ENCODE measurements at places on chromosomes 2 and 18.

DNA sequence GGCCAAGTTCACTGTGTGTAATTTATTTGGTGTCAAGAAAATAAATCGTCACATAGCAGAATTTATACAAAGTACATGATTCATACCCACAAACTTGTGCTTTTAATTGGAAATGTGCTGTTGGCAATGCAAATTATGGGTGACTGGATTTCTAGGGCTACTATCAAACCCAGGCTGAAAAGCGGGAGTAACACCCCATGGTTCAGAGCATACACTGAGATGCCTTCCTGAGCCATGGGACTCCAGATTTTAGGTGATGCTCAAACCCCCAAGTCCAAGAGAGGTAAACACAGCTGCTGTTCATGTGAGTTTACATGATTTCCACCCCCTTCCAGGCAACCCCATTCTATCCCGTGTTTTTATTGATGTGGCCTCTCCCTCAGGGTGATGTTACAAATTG, 565.9 kb upstream of the ID2 start:
- DNase-seq: no peak

GRCh38 chr2:159096901-159097300, 128.5 kb downstream of the TANC1 start:
- no peak for DNase-seq

- no peak for DNase-seq
These were observed 168.7 kb upstream of the NCK2 start for GRCh38 chr2:105576050-105576439.

GRCh38 chr2:49490710-49491109, 336.4 kb upstream of the FSHR start:
- DNase-seq: peak; percentile 0

DNA sequence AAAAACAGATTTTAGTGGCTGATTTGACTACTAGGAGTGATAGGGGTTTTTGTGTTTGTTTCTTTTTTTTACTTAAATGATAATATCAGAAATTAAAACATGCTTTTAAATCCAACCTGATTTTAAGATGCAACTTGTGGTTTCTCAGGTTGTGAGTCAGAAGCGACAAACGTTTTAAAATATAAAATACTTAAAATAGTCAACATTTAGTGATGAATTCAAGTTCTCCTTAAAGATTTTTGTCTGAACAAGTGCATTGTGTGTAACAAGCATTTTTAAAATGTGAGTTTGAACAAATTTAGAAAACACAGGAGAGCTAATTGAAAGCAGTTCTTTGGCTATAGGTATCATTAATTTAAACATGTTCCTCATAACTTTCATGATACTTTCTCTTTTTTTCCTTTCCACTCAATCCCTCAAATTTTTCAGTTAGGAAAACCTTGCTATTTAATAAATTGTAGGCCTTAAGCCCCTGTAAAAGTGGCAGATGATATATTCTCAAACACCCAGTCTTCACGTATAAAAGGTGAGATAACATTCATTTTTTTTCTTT, 3.6 kb downstream of the TBR1 start:
- DNase-seq: no peak

- no peak for DNase-seq
These were observed 33.6 kb downstream of the SATB2 start for GRCh38 chr2:199424160-199424559.

GRCh38 chr2:231713730-231714638, 5.7 kb downstream of the PTMA start:
- peak; percentile 46 for DNase-seq

- no peak for DNase-seq
These were observed 54.0 kb downstream of the MEIS1 start for GRCh38 chr2:66488946-66489345.

GRCh38 chr2:181058378-181059269, 78.2 kb downstream of the UBE2E3 start:
- no peak for DNase-seq

- DNase-seq: no peak
These were observed 233.8 kb upstream of the PIK3C3 start for GRCh38 chr18:41721103-41721790.

DNA sequence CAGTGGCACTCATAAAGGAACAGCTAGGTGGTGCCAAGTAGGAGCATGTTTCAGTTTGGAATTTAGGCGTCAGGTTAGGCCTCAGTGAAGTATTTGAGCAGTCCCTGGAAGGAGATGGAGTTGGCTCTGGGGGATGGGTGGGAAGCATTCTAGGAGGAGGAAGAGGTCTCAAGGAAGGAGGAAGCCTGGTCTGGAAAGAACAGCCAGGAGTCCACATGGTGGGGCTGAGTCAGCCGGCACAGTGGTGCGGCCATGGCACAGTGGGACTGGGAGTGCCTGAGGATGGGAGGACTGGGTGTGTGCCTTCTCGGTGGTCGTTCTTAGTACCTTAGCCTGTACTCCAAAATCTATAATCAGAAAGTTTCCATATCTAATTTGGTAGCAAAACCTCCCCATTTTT, 373.3 kb downstream of the PTPRM start:
- DNase-seq: no peak

- peak; percentile 39 for DNase-seq
These were observed 605 bp downstream of the REV1 start for GRCh38 chr2:99489063-99489760.

DNA sequence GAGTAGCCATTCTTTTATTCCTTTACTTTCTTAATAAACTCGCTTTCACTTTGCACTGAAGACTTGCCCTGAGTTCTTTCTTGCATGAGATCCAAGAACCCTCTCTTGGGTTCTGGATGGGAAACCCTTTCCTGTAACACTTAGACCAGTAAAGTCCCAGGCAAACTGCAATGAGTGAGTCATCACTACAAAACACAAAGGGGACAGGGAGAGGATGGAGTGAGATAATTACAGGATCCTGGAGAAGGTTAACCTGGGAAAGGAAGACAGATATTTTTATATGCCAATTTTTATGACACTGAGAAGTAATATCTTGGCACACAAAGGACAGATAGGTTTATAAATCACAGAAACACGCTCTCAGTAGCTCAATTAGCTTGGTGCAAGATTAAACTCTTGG, 48.7 kb downstream of the EHD3 start:
- no peak for DNase-seq

- peak; percentile 42 for DNase-seq
These were observed 68.4 kb downstream of the SLC16A14 start for GRCh38 chr2:230000118-230000841.

- DNase-seq: peak; percentile 33
These were observed 697 bp downstream of the KCMF1 start for GRCh38 chr2:84971510-84972206.
